ENCODE measurements at places on chromosomes 7 and 10.

- DNase-seq: no peak
Observed at GRCh38 chr10:2861632-2862210, 205.6 kb upstream of the PFKP start.

DNA sequence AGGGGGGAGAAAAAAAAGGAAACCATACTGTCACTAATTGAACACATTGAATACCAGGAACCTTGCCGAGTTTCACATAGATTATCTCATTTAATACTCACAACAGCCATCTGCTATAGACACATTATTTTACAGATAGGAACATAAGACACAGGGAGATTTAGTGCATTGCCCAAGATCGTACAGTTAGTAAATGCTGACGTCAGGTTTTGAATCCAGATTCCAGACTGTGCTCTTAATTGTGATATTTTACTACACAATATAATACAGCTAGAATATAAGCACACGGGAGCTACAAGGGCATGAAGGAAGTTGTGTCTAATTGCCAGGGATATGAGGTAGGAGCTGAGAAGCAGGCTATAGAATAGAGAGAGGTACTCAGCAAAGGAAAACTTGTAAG, 93.9 kb upstream of the MINDY3 start:
- no peak for DNase-seq

GRCh38 chr7:1968397-1969111, 264.2 kb downstream of the MAD1L1 start:
- no peak for DNase-seq

- no peak for DNase-seq
Observed at GRCh38 chr10:4170633-4171314, 385.8 kb upstream of the KLF6 start.

GRCh38 chr7:21893401-21893800, 52.3 kb downstream of the CDCA7L start:
- DNase-seq: no peak

- DNase-seq: no peak
Observed at GRCh38 chr10:48655411-48656240, 29.0 kb upstream of the WDFY4 start.

DNA sequence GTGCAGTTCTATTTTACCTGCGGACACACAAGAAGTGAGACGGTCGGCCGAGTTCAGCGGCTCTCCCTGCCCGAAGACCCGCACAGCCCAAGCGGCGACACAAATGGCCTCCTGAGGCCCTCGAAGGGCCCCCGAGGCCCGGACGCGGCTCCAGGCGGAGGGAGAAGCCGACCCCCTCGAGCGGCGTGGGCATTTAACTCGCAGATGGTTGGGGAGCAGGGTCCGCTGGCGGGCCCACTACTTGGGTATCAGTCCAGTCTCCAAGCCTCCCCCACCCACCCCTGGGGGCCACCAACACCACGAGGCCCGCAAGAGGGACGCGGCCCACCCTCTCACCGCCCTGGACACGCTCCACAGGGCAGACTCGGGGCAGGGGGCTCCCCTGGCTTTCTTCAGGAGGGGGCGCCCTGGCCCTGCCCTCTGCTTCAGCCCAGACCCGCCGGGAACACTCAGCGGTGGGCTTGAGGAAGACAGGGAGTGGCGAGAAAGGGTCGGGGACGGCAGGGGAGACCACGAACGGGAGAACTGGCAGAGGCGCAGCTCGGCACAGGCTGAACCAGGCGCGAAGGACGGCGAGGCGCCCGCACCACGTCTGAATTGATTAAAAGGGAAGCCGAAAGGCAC, 1.7 kb downstream of the IGF2BP3 start:
- DNase-seq: no peak

DNA sequence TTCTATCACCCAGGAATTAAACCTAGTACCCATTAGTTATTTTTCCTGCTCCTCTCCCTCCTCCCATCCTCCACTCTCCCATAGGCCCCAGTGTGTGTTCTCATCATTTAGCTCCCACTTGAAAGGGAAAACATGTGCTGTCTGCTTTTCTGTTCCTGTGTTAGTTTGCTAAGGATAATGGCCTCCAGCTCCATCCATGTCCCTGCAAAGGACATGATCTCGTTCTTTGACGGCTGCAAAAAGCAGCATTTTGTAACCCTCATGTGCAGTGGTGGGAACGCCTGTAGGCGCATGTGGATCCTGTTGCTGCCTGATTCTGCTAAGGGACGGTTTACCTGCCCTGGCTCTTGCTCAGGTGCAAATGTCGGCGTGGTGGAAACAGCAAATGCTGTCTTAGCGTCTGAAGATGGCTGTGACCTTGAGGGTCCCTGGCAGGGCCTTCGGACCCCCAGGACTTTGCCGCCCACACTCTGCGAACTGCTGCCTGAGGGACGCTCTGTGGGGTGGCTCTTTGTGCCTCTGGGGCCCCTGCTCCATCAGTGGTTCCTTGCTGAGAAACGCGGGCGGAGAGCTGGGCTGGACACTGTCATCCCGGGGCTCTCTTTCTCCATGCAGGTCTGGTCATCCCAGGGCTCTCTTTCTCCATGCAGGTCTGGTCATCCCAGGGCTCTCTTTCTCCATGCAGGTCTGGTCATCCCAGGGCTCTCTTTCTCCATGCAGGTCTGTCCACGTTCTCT, 5.6 kb upstream of the MTG1 start:
- no peak for DNase-seq

- DNase-seq: no peak
Observed at GRCh38 chr10:75108684-75109458, 2.6 kb upstream of the SAMD8 start.

DNA sequence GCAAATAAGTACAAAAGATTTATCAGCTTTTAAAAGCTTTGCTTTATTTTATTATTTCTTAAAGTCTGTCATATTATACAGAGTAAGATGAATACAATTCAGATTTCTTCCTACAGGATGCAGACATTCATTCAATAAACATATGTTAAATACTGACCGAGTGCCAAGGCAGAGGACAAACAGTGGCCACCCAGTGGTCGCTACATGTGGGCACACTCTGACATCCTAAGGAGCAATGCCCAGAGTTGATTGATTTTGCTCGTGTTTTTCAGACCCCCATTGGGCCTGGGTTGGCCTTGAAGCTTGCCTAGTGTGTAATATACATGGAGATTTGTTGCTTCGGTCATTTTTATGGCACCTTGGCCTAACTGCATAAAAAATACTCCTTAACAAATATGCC, 201.2 kb downstream of the CCDC3 start:
- no peak for DNase-seq

DNA sequence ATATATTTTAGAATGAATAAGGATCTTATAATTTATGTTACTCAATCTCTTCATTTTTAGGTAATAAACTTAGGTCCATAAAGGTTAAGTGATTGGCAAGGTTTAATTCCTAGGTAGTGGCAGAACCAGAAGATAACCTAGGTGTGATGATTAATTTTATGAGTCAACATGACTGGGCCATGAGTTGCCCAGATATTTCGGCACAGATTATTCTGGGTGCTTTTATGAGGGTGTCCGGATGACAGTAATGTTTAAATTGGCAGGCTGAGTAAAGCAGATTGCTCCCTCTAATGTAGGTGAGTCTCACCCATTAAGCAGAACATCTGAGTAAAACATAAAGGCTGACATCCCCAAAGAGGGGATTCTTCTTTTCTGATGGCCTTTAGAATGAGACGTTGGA, 1349.3 kb upstream of the CELF2 start:
- DNase-seq: no peak

- no peak for DNase-seq
Observed at GRCh38 chr10:31723106-31723750, 205.4 kb downstream of the ARHGAP12 start.

GRCh38 chr7:48042216-48042615, 6.9 kb downstream of the C7orf57 start:
- no peak for DNase-seq

DNA sequence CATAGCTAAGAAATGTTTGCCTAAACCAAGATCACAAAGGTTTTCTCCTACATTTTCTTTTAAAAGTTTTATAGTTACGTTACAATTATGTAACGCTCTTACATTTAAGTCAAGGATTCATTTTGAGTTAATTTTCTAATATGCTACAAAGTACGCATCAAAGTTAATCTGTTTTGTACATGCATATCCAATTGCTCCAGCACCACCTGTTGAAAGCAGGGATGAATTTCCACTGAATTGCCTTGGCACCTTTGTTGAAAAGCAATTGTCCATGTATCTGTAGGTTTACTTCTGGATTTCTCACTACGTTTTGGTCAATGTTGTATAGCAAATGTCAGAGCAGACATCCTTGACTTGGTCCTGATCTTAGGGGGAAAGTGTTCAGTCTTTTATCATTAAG, 59.6 kb downstream of the NEUROG3 start:
- no peak for DNase-seq

- no peak for DNase-seq
Observed at GRCh38 chr7:142111499-142111898, at the start of gene MGAM2. Gene MGAM2, plus strand, starts transcription at chr7:142111718. Its CDS starts 5,156 bp downstream, at chr7:142116874.
